GM23338 (cell line): ENCODE measurements at places on chromosomes 6 and 20. TPM values are rescaled to one million over a fixed set of nuclear protein-coding genes. Genes with fewer than 3 reads are reported as not detected.

- no peak for DNase-seq
Measured at GRCh38 chr20:52432740-52433139, 241.2 kb upstream of the ZFP64 start.

The SPATA2 gene
- 8.7 and 9.3 TPM in 2 replicates for total RNA-seq

GRCh38 chr20:41440882-41441281 is 74.3 kb upstream of the EMILIN3 start:
- DNase-seq = no peak

- no peak for DNase-seq
Measured at GRCh38 chr6:135310291-135310690, 129.2 kb downstream of the MYB start.

The OR2B6 gene
- total RNA-seq = not detected in 2 replicates

GRCh38 chr6:20791944-20792343 is 257.7 kb downstream of the CDKAL1 start:
- no peak for DNase-seq

The SIRPB1 gene
- total RNA-seq = not detected in 2 replicates

GRCh38 chr6:157693867-157694266 is 129.2 kb upstream of the SNX9 start:
- DNase-seq = no peak

DNA sequence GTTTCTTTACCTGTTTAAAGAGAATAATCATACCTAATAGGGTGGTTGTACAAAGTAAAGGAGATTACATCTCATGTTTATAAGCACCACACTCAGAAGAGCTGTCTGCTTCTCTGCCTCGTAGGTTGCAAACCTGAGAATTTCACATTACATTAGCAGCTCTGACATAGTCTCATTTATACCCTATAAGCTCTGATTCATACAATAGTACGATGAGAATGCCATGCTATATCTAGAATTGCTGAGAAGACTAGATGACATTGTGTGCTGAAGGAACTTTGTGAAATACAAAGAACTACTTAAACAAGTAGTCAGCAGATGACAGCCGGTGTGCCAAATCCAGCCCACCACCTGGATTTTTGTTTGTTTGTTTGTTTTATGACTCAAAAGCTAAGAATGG is 121.2 kb downstream of the ADAT2 start:
- DNase-seq = no peak

GRCh38 chr20:62133051-62133845 is 9.9 kb downstream of the PSMA7 start:
- no peak for DNase-seq

The KIF25 gene
- 0.69 and 1.5 TPM in 2 replicates for total RNA-seq

DNA sequence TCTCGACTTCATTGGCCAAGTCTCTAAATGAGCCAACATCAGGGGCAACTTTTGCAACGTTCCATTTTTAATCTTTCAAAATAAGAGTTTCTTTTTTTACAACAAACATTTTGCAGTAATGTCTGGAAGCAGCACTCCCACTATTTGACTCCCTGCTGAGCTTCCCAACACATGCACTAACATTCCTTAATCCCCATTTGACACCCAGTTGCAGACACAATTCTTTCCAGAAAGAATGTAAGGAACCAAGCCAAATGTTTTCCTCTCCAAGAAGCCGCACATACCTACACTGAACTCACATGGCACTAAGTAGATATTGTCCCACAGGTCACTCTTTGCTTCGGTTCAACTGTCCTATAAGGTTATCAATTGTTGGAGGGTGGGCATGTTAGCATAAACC is 165.6 kb downstream of the GRM1 start:
- peak; percentile 8 for DNase-seq

The RAB32 gene
- total RNA-seq = 4.8 and 10.4 TPM in 2 replicates

- peak; percentile 60 for DNase-seq
Measured at GRCh38 chr6:138765896-138766655, 7.5 kb upstream of the CCDC28A start.

DNA sequence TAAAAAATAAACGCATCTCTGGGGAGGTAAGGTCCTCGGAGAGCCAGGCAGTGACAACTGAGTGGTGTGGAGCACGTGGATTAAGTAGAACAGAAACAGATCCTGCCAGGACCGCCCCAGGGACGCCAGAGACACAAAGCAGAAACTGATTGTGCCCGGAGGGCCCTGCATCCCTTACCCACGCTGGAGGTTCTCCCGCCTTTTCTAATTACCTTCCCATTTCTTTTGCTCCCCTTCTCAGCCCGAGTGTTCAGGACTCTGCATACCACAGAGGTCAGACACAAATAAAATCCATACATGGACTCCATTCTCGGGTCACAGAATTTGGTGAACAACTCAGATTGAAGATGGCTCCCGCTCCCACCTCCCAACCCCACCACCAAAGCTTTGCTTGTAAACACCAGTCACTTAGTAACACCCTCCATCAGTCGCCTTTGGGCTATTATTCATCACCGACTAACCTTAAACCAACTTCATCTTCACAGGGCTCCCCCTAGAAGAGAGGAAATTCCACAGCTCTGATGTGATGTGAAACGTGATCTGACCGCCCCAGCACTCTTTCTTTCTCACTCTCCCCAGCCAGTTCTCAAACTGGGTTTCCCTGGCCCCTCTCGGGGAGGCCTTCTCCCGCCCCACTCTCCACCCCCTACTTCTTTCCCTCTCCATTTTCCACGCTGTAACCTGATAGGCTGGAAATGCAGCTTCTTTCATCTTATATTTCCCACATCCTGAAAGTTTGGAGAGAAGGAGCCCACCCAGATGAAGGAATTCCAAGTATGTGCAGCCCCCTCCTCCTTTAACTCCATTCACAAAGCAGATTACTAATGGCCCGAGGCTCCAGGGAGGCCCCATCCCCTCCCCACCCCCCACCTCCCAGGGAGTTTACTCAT is 32.5 kb upstream of the PIM1 start:
- DNase-seq = peak; percentile 98

The LY6G6D gene
- not detected in 2 replicates for total RNA-seq

DNA sequence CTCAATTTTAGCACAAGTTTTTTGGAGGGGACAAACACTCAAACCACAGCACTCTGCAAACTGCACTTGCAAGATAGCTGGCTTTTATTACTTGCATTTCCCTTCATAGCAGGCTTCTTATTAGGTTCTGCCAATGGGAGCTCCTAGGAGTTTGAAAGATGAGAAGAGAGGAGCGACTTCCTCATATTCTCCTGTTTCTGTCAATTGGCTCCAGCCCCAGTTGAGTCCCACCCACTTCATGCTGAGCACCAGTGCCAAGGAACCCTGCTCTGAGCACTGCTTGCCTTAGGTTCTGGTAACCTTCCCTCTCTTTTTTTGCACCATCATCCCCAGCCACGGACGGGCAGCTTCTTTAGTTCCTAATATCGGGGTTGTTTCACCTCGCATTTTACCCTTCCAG is 67.9 kb downstream of the PSMB1 start:
- no peak for DNase-seq

DNA sequence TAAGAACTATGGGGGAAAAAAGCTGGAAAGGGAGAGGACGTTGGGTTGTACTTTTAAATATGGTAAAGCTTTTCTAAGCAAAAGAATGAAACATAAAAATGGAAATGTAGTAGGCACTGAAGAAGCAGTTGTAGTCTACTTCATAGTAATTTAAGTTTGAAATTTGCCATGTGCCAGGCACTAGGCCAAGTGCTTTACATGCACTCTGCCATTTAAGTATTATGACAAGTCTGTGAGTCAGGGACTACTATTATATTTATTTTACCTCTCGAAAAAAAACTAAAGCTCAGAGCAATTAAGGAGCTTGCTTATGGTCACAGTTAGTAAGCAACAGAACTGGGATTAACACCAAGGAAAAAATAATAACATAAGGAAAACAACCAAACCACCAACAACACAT is 257.8 kb downstream of the GMDS start:
- DNase-seq = no peak

DNA sequence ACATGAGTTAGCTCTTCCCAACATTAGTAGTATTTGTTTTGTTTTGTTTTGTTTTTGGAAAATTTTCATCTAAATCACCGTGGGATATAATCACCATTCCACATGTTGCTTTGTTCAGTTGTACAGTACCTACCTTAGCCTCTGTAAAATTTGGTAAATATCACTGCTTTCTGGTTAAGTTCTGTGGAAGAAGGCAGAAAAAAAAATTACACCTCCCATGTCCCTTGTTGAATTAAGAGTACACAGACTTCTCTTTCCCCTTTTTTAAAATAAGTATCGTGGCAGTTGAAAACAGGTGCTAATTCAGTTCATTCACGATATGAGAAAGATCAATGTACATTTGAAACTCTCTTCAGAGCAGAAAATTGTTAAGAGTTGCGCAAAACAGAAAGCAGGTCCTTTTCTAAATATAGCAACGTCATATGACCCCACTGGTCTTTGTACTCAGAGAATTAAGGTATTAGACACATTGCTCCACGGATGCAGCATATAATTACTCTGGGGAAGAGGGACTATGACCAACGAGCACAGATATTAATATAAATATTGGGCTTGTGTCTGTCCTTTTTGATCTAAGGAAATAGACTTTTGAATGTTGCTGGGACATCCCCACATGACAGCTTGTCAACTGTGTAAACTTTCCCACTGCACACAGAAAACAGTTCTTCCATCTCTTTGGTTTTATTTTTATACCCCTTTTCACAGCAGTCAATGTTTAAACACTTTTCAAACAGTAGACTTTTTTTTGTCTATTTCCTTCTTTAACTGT is 58.6 kb upstream of the ZNF217 start:
- no peak for DNase-seq

- DNase-seq = no peak
Measured at GRCh38 chr6:35328108-35328723, 14.1 kb upstream of the PPARD start.

- no peak for DNase-seq
Measured at GRCh38 chr6:85493389-85493788, 43.5 kb downstream of the NT5E start.

GRCh38 chr6:8080362-8081151 is 16.4 kb upstream of the BLOC1S5 start:
- DNase-seq = no peak

The LY6G6F gene
- not detected in 2 replicates for total RNA-seq

- DNase-seq = no peak
Measured at GRCh38 chr20:56202493-56203077, 45.9 kb upstream of the MC3R start.

The SLC22A7 gene
- total RNA-seq = not detected in 2 replicates

The MROH8 gene
- total RNA-seq = 0.63 TPM in 1 of 2 replicates, not detected in the other

The PBOV1 gene
- total RNA-seq = not detected in 2 replicates

The DEFB124 gene
- total RNA-seq = 0.52 TPM in 1 of 2 replicates, not detected in the other

- DNase-seq = no peak
Measured at GRCh38 chr6:145885431-145885830, 70.8 kb upstream of the FBXO30 start.

DNA sequence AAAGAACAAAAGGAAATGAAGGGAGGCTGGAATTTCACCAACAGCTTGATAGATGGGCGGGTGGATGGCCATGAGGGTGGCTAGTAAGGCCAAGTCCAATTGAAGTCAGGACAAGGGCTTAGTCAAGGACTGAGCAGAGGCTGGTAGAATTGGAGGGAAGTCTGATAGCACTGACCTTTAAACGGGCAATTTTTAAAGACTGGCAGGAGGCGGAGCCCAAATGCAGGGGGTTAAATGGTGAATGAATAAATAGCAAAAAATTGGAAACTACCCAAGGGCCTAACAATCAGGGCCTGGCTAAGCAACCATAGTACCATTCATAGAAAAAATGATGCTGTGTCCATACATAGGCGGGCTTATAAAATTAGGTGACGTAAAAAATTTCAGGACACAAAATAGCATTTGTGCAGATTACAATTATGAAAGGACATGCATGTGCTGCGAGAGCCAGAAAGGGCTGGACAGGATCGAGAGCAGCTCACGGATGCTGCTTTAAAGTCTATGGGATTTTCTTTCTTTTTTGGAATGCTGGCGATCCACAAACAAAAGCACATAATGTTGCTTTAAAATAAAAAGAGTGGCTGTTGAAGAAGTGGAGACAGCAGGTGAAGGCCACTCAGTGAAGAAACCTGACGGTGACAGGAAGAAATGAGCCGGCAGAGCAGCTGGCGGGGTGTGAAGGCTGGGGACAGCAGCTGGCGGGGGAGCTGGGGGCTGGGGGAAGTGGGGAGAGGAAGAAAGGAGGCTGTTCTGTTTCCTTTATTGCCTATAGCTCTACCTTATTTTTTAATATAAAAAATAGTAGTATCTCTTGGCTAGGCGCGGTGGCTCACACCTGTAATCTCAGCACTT is 42.8 kb upstream of the TAF8 start:
- DNase-seq = no peak

DNA sequence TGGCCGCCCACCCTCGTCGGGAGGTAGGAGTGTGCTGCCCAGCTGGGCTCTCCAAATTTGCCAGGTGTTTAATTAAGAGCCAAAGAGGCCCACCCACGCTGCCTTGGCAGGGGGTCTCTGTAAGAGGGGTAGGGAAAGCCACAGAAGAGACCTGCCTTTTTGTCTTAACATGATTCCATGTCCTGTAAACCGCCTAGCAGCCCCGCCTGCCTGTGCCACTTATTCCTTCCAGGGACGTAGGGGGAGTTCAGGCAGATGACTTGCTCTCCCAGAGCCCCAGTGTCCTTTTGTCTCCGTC is 2.1 kb downstream of the FAM210B start:
- DNase-seq = no peak

The KCNB1 gene
- total RNA-seq = 0.28 and 0.50 TPM in 2 replicates

- DNase-seq = peak; percentile 60
Measured at GRCh38 chr6:26155061-26155930, 68.1 kb downstream of the HFE start.

The GNL1 gene
- total RNA-seq = 29.6 and 42.5 TPM in 2 replicates

The TP53INP2 gene
- 3.3 and 3.8 TPM in 2 replicates for total RNA-seq
